ENCODE measurements at places on chromosomes 5 and 9. TPM values are rescaled to one million over a fixed set of nuclear protein-coding genes. Genes with fewer than 3 reads are reported as not detected.

The C5orf58 gene
- total RNA-seq, result not detected

The CTXN3 gene
- not detected for total RNA-seq

The FCN2 gene
- total RNA-seq, result not detected

The SIT1 gene
- total RNA-seq, result 122 TPM

The CCDC69 gene
- total RNA-seq, result 23.8 TPM

The POU5F2 gene
- 1.2 TPM for total RNA-seq

The PCDHGA5 gene
- total RNA-seq, result 0.09 TPM

The DNM1 gene
- 5.1 TPM for total RNA-seq

The WHRN gene
- total RNA-seq, result 4.7 TPM

Data from activated naive CD4-positive, alpha-beta T cell treated with anti-CD3 and anti-CD28 coated beads, Interleukin-2, amount 50 U/mL, for 72 hours (primary cell).